Kidney glomerular epithelial cell (primary cell): ENCODE measurements at places on chromosomes 11 and 22.

GRCh38 chr22:17785185-17786184, 11.2 kb upstream of the BID start:
- DNase-seq, result no peak

DNA sequence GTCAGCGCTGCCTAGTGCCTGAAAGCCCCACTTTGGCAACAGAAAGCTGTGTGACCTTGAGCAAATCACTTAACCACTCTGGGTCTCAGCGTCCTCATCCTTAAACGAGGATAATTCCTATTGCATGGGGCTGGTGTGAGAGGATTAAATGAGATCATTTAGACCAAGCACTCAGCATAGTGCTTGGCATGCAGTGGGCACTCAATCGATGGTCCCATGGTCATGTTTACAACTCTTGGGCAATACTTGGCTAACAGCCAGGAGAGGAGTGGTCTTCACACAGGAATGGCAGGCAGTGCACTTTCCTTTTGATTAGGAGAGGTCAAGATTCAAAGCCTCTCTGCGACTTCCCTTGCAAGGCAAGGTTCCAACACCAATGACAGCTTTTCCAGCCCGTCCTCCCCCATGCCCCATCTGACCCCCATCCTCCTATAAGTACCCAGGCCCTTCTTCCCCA, 14.1 kb downstream of the TNKS1BP1 start:
- DNase-seq, result no peak

DNA sequence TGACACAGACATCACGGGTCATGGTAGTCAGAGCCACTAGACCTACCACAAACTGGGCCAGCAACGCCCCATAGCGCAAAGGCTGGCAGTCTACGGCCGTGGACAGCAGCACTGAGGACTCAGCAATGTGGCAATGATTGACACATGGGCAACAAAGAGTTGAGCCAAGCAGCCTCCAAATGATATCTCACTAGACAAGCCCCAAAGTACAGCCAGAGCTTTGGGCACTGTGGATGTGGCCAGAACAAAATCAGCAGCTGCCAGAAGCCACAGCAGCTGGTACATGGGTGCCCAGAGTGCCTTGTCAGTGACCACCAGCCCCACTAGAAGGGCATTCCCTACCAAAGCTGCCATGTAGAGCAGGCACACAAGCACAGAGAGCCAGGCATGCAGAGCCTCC, 11.2 kb upstream of the UBQLNL start:
- no peak for DNase-seq

DNA sequence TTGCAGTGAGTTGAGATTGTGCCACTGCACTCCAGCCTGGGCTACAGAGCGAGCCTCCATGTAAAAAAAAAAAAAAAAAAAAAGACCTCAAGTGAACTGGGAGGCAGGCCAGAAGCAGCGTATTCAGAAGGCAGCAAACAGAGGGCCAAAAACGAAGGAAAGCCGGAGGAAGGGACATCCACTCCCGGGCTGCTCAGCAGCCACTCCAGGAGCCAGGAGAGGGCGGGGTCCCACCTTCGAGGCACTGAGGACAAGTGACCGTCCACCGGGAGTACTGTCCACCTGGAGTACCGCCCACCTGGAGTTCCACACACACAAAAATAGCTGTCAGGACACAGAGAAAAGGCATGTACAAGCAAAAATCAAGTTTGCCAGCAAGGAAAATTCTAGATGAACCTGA, 5.5 kb downstream of the TOLLIP start:
- DNase-seq, result no peak

DNA sequence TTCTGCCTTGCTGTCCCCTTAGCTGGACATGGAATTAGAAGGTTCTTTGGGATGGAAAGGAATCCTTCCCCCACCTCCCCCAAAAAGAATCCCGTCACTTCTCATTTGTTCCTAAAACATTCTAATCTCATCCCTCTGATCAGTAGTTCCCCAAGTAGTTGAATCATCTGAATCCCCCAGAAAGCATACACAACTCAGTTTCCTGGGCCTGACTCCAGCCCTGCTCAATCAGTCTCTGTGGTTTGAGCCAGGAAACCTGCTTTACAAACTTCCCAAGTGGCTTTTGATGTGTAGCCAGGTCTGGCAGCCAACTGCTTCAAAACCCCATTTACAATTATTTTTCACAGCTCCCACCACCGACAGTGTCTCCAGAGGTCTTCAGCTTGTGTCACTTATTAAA, 20.2 kb downstream of the C22orf31 start:
- no peak for DNase-seq

GRCh38 chr11:393219-394033, 583 bp upstream of the PKP3 start:
- DNase-seq, result peak; percentile 53

DNA sequence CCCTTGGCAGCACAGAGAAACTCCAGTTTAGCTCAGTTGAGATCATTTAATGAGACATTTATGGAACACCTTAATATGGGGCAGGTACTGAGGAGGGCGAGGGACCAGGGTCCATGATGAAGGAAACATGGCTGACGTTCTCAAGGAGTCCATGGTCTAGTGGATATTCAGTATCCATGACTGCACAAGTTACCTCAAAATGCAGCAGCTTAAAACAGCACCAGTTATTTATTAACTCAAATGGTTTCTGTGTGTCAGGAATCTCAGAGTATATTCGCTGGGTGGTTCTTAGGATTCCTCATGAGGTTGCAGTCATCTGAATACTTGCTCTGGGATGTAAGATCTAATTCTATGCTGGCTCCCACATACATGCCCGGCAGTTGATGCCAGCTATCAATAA, 346.8 kb downstream of the LARGE1 start:
- DNase-seq, result peak; percentile 85

GRCh38 chr22:35837101-35837727, 119.5 kb downstream of the APOL5 start:
- no peak for DNase-seq

DNA sequence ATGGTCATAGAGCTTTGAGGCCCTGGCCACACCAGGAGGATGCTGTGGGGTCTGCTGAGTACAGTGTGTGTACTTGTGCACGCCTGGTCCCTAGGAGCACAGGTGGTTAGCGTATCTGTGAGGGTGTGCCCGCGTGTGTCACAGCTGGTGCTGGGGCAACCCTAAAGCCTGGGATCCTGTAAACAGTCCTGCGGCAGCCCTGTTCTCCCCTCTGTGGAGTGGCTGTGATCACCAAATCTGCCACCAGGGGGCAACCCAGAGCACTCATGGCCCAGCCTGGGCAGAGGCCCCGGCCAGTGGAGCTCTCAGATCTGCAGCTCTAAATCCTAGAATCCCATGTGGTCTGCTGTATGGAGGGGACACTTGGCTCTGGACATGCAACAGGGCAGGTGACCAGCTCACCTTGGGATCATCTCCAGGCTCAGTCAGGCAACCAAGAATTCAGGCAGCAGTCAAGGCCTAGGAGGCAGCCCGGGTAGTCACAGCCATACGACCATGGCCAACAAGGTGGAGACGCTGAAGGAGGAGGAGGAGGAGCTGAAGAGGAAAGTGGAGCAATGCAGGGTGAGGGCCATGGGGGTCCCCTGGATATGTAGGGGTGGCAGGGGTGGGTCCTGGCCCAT, 3.9 kb downstream of the SH3BP1 start:
- DNase-seq, result peak; percentile 54

DNA sequence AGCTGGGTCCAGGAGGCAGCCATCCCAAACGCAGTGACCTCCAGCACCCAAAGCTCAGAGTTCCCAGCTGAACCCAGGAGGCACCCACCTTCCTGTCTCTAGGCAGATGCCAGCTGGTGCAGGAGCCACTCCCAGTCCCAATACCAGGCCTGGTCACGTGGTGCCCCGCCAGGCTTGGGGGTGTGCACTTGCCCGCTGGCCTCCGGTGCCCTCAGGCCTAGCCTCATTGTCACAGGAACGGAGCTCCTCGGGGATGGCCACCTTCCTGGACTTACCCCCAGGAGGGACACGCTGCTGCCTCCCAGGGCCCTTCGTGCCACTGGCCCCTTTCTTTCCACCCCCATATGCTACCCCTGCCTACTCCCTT, 4.6 kb downstream of the BID start:
- DNase-seq, result no peak

- peak; percentile 6 for DNase-seq
These were observed 88.8 kb downstream of the AMBRA1 start for GRCh38 chr11:46504817-46505613.

DNA sequence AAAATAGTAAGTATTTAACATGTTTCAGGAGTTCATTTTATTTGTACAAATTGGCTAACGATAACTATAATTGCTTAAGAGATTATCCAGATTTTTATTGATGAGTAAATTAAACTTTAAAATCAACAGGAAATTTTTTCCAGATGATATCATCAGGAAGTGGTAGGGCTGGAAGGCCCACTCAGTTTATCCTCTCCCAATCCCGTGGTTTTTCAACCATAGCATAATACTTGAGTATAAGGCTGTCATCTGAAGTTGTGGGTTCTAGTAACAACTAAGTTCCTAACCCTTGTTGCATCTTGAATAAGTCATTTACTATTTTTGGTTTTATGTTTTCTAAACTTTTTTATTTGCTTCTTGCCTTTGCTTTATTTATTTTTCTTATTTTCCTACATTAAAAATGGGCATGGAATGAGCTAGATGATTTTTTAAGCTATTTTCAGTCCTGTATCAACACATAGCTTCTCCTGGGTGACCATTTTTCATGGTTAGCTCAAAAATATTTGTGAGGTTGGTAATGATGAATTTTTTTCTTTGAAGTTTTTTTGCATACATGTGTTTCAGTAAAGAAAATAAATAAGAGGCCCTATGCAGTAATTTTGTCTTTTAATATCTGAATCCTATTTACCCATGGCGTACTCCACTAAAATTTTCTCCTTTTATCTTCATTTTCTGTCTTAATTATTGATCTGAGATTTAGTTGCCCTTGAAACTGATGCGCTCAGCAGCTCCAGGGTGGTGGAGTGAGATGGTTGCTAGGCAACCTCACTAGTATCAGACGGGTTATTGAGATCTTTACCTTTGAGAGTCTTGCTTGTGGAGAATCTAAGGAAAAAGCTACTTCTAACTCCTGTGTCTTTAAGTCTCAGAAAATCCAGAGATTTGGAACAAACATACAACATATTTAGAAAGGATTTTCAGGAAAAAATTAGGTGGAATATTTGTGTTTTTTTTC, 452.0 kb upstream of the CCDC179 start:
- no peak for DNase-seq
